ENCODE measurements at places on chromosomes 7 and 10.

- DNase-seq: no peak
Observed at GRCh38 chr7:133452577-133452976, 199.7 kb downstream of the EXOC4 start.

- DNase-seq: no peak
Observed at GRCh38 chr7:5776894-5777660, 4.4 kb downstream of the RNF216 start.

DNA sequence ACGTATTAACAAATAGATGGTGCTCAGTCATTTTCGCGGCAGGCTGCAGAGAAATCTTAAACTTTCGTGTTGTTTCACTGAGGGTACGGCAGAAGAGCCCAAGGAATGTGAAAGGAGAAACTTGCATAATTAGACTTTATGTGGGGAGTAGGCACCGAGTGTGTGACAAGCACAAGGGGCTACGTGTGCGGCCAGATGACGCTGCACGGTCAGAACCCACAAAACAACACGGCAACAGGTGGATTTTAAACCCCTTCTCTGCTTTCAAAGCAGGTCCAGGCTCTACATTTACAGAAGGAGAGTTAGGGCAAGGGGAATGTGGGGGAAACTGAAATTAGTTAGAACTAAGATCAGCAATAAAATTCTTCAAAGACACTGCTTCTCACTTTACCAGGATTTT, 392 bp upstream of the UCN3 start:
- no peak for DNase-seq

DNA sequence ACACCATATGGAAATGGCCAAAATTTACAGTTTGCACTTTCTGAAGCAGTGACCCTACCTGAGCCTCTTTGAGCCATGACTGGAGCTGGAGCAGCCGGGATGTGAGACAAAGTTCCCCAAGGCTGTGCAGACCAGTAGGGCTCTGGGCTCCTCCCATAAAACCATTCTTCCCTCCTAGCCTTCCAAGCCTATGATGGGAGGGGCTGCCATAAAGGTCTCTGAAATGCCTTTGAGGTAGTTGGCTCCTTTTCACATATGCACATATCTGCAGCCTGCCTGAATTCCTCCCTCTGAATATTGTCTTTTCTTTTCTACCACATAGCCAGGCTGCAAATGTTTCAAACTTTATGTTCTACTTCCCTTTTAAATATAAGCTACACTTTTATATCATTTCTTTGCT, 516.6 kb upstream of the POM121L12 start:
- DNase-seq: no peak

DNA sequence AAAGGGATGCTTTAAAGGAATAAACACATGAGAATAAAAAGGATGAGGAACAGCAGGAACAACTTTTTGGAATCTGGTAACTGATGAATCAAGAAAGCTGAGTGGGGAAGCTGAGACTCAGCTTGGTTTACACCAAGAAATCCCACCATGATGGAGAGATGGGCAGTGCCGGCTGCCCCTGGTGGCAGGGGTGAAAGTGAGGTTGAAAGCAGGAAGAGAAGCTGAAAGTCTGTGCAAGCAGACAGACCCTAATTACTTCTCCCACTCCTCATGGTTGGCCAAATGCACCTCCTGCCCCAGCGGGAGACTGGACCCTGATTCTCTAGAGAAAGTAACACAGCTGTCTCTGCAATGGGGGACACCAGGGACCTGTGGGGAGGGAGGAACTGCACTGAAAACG, 57.6 kb upstream of the NANOS1 start:
- peak; percentile 21 for DNase-seq

DNA sequence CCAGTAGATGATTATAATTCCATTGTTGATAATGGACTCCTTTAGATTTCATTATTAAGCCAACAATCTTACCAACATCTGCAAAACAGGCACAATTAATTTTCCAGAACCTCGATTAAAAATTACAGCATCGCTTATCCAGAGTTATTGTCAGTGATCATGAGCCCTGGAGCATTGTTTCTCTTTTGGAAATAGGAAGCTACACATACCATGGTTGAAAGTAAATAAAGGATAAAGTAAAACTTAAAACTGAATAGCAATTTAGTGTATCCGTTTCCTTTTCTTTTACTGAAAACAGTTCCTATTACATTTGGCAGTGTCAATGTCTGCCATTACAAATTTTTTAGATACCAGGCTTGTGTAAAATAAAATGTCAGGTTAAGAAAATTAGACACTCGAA, 9.9 kb upstream of the HOXA2 start:
- DNase-seq: no peak

DNA sequence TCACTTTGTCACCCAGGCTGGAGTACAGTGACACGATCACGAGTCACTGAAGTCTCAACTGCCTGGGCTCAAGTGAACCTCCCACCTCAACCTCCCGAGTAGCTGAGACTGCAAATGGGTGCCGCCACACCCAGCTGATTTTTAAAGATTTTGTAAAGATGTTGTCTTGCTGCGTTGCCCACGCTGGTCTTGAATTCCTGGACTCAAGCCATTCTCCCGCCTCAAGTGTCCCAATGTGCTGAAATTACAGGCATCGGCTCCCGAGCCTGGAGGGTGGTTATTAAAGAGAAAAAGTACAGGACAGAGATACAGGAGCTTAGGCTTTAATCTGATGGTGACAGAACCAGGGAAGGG, 55.1 kb downstream of the KCTD7 start:
- no peak for DNase-seq

DNA sequence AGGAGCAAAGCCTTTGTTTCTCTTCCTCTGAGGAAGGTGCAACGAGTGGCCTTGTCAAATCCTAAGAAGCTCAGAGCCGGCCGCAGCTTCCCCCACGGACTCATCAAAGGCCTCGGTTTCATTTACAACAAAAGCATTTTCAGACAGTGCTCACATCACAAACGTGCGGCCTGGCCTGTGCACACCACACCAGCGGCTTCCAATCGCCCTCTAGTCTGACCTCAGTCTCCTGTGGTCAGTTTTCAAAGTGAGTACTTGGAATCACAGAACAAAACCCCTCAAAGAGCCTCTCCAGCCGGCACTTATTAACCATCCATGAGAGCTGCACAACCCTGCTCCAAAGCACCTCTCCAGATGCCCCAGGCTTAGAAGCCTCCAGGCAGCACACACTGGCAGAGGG, 3.3 kb downstream of the RADIL start:
- no peak for DNase-seq

GRCh38 chr10:99631496-99631895, 11.3 kb upstream of the SLC25A28 start:
- no peak for DNase-seq

- DNase-seq: no peak
Observed at GRCh38 chr10:31619531-31620061, 300.6 kb downstream of the ZEB1 start.

DNA sequence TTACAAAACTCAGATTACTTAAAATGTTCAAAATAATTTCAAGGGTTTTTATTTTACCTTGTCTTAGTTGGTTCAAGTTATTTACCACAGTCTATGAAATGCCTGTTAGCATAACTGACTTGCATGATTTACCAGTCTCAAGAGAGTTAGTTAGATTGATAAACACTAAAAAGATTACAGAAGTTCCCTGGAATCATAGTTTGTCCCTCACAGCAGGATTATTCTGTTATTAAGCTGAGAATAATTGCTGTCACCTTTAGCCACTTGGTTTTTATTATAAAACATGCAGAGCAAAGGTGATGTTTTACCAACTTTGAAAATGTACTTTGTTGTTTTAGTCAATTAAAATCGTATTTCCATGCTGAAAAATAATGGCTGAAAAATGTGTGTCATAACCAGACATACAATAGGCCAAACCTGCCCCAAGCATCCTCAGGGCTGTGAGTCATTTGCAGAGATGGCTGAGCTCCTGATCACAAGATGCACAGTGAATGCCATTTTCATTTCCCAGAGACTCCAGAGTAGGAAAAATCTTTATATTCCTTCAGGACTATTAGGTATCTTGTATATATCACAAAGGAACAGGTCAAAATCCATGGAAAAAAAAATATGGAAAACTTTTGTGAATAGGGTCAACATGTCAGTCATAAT, 87.8 kb upstream of the DKK1 start:
- DNase-seq: no peak

DNA sequence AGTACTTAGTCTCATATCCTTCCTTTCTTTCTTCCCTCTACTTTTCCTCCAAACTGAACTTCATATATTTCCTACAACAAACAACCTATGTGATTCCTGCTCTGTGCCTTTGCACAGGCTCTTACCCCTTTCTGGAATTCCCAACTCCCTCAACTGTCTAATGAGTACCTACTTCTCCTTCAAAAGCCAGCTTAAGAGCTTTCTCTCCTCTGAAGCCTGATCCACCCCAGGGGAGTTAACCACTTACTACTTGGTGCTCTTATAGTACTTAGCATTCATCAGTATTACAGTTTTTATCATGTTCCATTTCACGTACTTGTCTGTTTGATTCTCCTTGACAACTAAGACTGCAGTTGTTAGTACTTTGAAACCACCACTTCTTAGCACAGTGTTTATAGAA, 246.1 kb downstream of the LRRTM3 start:
- no peak for DNase-seq

GRCh38 chr10:63795094-63795860, 274.1 kb downstream of the REEP3 start:
- no peak for DNase-seq

GRCh38 chr10:118580702-118581101, 14.7 kb downstream of the PRLHR start:
- DNase-seq: no peak

GRCh38 chr7:27678617-27679260, 16.1 kb upstream of the HIBADH start:
- DNase-seq: no peak

DNA sequence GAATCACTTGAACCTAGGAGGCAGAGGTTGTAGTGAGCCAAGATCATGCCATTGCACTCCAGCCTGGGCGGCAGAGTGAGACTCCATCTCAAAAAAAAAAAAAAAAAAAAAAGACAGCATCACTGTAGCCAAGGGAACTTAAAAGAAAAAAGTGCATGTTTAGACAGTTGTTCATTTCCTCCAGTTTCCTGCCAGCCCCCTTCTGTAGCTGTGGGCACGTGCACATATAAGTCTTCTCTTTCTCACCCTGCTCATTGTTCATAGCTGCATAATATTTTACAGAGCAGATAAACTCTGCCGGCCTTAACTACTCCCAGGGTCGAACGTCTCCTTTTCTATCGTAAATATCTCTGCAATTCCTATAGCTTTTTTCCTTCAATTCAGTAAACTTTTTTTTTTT, 132.6 kb downstream of the LHPP start:
- DNase-seq: no peak

- DNase-seq: no peak
Observed at GRCh38 chr10:92640107-92640506, 47.2 kb downstream of the KIF11 start.

- no peak for DNase-seq
Observed at GRCh38 chr10:93488956-93489528, 6.9 kb upstream of the MYOF start.

DNA sequence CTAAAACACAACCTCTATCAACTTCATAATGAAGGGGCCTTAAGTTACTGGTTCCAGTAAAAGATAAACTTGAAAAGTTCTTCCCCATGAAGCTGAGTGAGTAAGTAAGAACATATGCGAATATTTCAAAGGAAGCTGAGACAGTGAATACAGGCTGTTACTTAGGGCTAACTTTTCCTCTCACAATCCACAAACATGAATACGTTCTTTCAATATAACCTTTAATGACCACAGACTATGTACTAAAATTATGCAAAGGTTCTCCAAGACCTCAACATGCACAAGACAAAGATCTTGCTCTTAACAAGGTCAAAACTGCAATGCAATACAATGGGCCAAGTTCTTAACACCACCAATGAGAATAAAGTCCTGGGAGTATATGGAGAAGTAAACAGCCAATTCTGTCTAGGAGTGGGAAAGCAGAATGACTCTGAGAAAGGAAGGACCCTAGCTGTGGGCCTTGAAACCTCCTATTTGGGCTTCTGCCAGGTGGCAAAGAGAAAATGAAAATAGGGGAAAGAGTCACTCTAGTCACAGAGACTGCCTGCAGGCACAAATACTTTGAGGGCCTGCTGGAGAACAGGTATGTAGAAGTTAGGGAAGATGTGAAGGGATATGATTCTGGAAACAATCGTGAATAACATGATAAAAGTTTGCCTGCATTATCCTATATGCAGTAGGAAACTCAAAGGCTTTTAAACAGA, 43.7 kb downstream of the OSBPL3 start:
- no peak for DNase-seq

DNA sequence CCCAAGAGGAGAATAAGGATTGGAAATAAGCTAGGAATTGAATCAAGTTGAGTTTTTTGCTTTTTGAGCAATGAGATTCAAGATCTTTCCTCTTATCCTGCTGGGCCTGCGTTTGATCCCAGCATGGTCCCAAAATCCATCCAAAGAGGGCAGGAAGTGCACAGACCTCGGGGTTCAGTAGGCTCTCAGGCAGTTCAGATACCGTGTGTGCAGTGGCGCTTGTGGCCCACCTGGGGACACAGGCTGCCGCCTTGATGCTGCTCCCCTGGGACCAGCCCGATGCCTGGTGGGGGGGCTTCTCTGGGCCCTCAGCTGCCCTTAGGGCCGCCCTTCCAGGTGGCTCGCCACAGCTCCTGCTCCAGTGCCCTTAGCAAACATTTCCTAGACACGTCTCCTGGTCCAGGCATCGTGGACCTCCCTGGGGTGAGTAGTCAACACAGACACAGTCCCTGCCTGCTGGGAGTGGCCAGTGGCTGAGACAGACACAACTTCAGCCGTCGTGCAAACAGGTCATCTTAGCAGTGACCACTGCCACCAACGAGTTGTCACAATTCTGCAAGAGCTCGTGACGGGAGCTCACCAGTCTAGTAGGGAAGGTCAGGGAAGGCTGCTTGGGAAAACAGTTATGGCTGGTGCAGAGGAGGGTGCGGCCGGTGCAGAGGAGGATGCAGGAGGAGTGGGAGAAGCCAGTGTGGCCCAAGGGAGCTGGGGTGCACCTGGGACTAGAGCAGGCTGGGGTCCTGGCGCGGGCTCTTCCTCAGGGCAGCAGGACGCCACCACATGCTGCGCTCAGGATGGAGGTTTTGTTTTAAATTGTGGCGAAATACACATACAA, 21.7 kb upstream of the JAKMIP3 start:
- DNase-seq: no peak

DNA sequence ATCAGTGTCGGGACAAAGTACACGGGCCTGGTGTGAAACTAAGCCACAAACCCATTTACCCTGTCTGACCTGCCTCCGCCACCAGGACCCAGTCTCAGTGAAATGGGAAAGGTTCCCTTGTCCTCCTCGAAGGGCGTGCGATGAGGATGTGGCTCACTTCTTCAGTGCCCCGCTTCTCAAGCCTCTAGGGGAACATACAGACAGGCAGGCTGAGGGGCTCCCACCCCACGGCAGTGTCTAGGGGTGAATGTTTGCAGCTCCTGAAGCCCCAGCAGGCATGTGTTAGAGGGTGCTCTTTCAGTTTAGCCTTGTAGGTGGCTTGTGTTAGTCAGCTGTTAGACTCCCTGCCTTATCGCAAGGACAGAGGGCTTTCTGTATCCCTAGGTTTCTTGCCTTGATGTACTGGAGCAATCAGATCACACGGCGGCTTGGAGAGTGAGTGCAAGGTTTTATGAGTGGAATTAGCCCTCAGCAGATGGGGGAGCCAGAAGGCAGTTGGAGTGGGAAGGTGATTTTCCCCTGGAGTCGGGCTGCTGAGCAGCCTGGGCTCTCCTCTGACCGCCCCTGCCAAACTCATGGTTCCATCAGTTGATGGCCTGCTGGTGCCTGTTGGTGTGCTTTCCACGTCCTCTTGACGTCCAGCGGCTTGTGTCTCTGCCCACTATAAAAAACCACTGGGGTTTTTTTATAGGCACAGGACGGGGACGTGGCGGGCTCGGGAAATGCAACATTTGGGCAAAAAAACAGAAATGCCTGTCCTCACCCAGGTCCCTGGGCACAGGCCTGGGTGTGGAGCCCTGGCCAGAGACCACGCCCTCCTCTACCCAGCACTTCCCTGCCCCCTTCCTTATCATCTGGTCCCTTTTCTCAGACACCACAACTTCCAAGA, 759 bp downstream of the NUDT1 start:
- no peak for DNase-seq

Measured in left lobe of liver (tissue), 2 donors.